ENCODE measurements at places on chromosomes 16 and 17.

DNA sequence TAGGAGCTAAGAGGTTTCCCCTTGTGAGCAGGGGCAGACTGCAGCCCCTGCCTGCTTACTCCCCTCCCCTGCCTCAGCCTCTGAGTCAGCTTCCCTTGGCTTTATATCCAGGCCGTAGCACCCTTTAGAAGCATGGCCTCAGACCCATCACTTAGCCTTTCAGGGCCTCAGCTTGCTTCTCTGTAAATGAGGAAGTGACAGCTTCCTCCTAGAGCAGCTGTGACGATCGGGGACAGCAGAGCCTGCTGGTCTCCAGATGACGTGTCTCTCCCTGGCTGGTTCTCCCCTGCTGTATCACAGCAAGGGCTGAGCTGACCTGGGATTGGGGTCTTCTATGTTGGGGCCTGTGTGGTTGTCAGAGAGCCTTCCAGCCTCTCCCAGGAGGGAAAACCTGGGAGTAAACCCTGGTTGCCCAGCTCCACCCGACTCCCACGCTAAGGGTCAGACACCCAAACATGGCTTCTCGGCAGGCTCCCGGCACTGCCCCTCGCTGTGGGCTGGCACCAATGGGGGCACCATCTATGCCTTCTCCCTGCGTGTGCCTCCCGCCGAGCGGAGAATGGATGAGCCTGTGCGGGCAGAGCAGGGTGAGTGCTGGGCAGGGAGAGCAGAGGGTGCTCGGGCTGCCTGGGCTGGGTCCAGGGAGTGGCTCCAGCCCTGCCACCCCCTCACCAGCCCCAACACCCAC lies 16.3 kb upstream of the MYO15B start:
- no peak for DNase-seq

DNA sequence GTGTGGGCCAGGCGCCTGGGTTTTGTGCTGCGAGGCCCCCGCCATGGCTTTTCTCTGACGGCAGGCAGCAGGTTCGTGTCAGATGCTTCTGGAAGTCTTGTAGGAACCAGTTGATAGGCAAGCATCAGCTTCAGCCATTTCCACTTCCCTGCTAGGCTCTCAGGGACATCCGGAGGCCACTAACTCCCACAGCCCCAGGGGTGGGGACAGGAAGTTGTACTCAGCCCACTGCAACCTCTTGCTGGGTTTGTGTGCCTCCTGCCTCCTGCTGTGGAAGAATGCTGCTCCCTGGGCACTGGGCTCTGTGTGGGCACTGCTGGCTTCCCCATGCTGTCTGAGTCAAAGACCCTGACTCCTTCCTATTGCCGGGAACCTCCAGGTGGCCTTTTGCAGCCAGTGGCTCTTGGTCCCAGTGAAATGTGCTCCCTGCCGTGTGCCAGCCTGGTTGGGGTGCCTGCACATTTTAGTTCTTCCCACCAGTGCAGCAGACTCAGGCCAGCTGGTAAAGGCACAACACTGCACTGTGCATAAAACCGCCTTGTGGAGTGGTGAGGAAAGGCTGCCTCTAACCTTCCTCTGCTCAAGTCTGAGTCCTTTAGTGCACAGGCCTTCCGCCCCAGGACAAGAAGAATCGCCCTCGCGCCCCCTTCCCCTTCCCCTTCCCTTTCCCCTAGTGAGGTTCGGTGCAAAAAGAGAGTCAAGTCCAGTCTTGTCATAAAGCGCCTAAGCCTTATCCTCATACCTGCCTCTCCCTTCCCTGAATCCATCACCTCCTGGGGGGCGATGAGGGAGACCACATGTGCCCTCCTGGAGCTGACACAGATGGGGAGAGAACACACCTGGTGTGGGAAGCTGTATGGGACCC lies 16.6 kb downstream of the LDHD start:
- DNase-seq: no peak

DNA sequence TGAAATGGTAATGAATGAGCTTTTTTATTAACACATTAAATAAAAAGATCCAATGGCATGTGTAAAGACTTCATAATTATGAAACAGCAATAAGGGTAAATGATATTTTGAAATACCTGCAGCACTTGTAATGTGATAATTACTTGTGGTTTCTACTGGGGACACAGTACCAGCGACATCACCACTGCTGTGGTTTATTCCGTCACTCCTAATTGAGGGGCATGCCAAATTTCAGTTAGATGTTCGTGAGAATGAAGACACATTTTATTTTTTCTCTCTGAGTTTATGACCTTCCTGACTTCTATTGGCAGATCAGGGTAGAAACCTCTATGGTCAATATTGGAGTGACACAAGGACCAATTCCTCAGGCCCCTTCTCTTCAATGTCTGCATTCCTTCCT lies 131.9 kb upstream of the XYLT1 start:
- no peak for DNase-seq

GRCh38 chr16:30409125-30410060 lies 2.0 kb downstream of the ZNF771 start:
- DNase-seq: no peak

- no peak for DNase-seq
These were observed 151.5 kb downstream of the LGALS9B start for GRCh38 chr17:20315821-20316220.

DNA sequence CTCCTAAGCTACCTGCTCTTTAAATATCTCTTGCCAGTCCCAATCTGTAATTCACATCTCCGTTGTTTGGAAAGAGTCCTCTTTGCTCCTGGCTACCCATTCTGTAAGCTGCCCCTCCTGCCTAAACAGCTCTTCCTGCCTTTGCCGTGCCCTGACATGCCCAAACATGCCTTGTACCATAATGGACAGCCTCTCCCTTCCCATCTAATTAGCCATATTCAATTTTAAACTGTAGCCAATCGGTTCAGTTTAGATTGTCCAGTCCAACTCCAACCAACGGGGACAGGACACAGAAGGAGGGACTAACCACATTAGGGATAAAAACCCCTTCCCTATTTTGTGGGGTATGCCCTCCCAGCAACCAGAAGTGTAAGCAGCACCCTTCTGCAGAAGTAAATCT lies 30.6 kb upstream of the CLEC3A start:
- no peak for DNase-seq

GRCh38 chr17:44558334-44558709 lies 1.0 kb downstream of the FZD2 start:
- DNase-seq: no peak

DNA sequence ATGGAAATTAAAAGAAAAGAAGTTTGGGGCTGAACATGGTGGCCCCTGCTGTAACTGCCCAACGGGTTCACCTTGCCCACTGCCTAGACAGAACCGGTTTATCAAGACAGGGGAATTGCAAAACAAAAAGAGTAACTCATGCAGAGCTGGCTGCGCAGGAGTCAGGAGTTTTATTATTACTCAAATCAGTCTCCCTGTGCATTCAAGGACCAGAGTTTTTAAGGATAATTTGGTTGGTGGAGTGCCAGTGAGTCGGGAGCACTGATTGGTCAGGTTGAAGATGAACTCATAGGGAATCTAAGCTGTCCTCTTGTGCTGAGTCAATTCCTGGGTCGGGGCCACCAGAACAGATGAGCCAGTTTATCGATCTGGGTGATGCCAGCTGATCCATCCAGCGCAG lies 4.4 kb upstream of the SCPEP1 start:
- DNase-seq: no peak

GRCh38 chr17:80101946-80102663 lies 724 bp downstream of the GAA start:
- no peak for DNase-seq

DNA sequence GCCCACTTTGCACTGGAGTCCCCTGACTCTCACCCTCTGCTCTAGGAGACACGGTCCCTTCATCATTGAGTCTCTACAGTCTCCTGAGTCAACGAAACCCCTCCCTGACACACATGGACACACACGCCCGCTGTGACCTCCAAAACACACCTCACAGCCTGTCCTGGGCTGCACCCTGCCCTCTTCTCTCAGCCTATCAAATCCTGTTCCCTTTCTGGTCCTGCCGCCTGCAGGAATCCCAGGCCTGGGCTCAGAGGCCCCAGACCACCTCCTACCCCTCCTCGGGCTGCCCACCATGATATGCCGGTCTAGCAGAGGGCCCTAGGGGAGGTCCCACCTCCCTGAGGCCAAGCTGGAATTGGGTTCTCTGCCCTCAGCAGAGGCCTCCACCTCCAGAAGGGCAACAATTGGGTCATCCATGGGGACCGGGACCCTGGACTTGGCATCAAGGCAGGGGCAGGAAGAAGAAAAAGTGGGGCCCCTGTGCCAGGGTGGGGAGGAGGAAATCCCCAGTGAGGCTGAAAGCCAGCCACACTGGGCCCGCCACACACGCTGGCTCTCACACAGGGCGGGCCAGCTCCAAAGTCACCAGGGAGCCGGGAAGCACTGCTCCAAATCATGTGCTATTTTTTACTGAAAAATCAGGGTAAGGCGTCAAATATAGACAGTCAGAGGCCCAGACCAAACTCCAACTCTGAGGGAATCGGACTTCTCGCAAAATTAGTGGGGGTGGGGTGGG lies 3.4 kb downstream of the PPP1R9B start:
- no peak for DNase-seq

DNA sequence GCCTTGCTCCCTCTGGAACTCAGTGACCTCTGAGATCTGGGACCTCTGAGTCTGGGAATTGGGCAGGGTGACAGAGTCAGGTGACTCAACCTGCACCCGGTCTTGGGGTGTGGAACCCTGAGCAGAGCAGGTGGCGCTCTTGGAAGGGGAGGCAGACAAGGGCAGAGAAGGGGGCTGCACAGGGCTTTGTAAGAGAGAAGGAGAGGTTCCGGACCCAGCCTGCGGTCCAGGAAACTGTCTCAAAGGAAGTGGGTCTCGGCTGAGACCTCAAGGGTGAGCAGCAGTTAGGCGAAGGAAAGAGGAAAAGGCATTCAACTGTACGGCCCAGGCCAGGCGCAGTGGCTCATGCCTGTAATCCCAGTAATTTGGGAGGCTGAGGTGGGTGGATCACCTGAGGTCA lies 10.0 kb upstream of the RIPOR1 start:
- no peak for DNase-seq

DNA sequence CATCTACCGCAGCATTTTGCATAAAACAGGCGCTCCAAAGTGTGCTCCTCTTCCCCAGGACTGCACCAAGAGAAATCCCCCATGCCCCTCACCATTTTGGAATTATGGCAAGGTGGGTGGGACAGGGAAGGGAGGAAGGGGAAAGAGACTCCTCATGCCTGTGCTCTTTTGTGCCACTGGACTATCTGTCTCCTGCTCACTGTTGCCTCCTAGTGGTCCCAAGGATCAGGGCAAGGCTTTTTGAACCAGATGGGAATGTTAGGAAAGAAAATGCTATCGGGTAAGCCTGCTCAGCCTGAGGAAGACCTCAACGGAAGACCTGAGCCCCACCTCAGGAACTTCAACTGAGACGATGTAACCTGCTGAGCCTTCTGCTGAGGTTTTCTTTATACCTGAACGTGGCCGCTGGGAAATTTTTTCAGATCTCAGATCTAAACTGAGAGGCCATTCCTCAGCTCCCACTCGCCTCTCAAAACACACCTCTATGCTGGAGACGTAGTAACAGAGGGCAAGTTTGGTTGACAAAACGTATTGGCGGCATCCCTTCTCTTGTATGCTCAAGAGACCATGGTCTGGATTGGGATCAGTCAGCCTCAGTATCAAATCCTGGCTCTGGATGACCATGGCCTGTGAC lies 58.3 kb downstream of the SPACA3 start:
- no peak for DNase-seq

- DNase-seq: no peak
These were observed 16.5 kb downstream of the ANKRD11 start for GRCh38 chr16:89473791-89474414.

GRCh38 chr17:83119987-83120864 lies 40.8 kb downstream of the METRNL start:
- no peak for DNase-seq

- DNase-seq: no peak
These were observed 389.9 kb downstream of the MAF start for GRCh38 chr16:79210607-79211006.

GRCh38 chr16:87715658-87716057 lies 50.1 kb downstream of the KLHDC4 start:
- DNase-seq: no peak

GRCh38 chr17:3959295-3959899 lies 4.8 kb downstream of the ATP2A3 start:
- no peak for DNase-seq

GRCh38 chr17:32783602-32784001 lies 93.3 kb downstream of the MYO1D start:
- no peak for DNase-seq

- no peak for DNase-seq
These were observed 21.9 kb downstream of the MRM1 start for GRCh38 chr17:36623281-36623680.

- no peak for DNase-seq
These were observed 4.0 kb downstream of the LYRM1 start for GRCh38 chr16:20904507-20905081.

- DNase-seq: no peak
These were observed 673 bp upstream of the CHD9 start for GRCh38 chr16:53053967-53054669.

All from D721Med (cell line).